ENCODE measurements at places on chromosomes 7 and 10. TPM values are rescaled to one million over a fixed set of nuclear protein-coding genes. Genes with fewer than 3 reads are reported as not detected.

The TSPAN12 gene
- not detected for total RNA-seq

The BTBD16 gene
- not detected for total RNA-seq

The FAM237B gene
- not detected for total RNA-seq

The UNC5B gene
- 0.07 TPM for total RNA-seq
